ENCODE measurements at places on chromosomes 1 and 21.

- DNase-seq: no peak
These were observed 25.8 kb downstream of the CDC7 start for GRCh38 chr1:91526496-91526895.

GRCh38 chr1:102751111-102751510 lies 357.2 kb downstream of the COL11A1 start:
- no peak for DNase-seq

DNA sequence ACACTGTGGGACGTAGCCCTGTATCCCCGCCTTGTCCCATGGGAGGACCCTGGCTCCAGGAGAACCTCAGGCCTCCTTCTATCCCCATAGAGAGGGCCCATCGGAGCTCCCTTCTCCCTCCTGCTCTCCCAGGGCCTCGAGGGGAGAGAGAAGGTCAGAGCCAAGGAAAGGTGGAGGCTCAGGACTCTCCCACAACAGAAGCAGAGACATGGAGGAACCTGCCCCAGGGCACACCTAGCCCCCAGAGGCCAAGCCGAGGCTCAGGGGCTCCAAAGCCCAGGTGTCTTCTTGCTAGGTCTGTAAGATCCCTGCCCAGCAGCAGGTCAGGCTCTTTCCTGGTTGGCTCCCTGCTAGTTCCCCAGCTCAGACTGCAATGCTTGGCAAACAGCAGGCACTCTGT lies 34.4 kb upstream of the ARF1 start:
- DNase-seq: no peak

DNA sequence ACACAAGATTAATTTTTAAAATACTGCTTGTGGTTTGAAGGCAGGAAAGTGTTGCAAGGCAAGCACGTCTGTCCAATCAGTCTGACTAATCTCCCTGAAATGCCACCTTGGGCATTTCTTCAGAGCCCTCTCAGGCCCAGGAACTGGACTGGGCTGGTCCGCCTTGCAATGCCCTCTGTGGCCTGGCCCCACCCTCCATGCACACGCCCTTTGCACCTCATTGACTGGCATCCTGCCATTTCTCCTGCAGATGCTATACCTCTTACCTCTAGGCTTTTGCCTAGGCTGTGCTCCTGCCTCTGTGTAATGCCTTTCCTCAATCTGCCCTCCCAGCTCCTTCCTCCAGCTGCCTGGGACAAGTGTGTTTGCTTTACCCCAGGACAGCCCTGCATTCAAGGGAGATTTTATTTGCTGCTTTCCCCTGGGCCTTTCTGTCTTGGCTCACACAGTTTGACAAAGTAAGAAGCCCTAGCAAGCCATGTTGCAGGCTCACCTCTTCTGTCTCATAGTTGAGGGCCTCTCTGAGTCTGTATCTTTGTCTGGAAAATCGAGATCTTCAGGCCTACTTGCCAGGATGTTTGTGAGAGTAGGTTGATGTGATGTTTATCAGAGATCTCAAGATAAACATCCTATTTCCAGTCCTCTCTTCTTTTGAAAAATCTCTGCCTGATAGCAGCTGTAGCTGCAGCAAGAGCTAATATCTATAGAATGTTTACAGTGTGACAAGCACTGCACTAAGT lies 149.2 kb upstream of the JUN start:
- no peak for DNase-seq

- DNase-seq: no peak
These were observed 51.0 kb upstream of the ASPM start for GRCh38 chr1:197197430-197197997.

DNA sequence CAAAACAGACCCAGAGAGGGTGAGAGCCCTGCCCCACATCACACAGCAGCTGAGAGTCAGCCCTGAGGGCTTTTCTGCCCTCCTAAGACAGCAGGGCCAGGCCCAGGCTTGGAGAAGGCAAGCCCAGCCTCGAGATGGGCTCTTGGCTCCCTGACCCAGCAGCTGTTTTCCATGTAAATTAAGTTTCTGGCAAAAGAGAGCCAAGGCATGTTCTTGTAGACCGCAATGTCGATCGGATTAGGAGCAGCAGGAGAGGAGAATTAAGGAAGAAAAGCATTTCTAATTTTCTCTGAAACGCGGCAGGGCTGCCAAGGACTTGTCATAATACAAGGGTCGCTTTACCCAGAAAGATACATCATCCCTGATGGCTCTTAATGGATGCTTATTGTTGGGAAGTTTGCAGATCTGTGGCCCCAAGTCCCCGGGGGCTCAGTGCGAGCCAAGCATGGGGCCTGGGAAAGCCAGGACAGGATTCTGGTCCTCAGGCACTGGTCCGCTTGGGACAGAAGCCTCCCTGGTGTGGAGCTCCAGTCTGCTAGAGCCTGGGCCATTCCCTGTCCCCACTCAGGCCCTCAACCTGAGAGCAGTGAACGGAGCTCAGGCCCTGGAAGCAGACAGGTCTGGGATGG lies 62.8 kb downstream of the DMRTB1 start:
- DNase-seq: no peak

- no peak for DNase-seq
These were observed 747 bp downstream of the ADAMTS1 start for GRCh38 chr21:26844258-26845065.

GRCh38 chr1:89941110-89941766 lies 53.7 kb upstream of the ZNF326 start:
- no peak for DNase-seq

DNA sequence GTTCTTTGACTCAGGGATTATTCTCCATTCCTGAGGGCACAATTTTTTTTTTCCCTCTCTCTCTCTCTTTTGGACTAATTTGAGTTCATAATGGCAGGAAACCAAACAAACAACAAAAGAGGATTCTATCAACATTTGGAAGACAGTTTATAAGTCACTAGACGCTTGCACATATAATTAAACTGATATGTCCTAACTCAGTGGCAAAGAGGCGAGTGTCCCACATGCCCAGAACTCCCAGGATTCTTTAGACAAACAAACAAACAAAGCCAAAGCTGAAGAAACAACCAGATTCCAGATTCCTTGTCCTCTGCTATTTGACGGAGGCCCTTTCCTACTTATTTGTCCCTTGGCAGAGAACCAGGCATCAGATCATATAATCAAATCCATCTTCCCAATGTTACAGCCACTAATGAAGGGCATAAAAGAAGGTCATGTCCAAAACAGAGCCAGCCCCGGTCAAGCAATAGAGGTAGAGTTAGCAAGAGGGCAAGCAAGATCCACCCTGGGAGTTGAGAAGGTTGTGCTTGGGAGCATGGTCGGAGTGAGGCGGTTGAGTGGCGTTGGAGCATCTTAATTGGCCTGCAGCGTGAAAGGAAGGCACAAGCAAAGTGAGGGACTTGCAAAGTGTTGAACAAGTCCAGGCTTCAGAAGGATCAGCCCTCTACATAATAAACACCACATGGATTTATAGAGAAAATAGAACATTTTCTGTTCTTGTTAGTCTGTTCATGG lies 30.3 kb downstream of the ZNF362 start:
- no peak for DNase-seq

GRCh38 chr1:224737353-224737727 lies 121.2 kb downstream of the CNIH3 start:
- no peak for DNase-seq

All from activated CD4-positive, alpha-beta T cell treated with anti-CD3 and anti-CD28 coated beads, Interleukin-2, amount 50 U/mL, for 1 hour (primary cell).